ENCODE measurements at places on chromosomes 1 and 21.

DNA sequence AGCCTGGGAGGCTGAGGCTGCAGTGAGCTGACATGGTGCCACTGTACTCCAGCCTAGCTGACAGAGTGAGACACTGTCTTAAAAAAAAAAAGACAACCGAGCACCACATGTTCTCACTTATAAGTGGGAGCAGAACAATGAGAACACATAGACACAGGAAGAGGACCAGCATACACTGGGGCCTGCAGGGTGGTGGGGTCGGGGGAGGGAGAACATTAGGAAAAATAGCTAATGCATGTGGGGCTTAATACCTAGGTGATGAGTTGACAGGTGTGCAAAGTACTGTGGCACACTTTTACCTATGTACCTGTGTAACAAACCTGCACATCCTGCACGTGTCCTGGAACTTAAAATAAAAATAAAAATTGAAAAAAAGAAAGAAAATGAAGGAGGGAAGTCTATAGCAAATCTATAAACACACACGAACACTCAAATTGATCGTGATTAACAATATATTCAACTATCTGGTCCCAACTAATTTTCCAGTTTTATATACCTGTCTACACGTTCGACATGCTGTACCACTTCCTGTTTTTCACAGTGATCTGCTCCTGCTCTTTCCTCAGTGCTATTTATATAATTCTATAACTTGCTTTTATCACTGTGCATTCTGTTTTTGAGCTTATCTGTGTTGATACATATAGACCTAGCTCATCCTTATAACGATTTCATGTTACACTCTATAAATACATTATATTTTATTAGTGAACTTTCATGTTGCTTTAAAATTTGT lies 27.2 kb downstream of the AK5 start:
- no peaks in the 10 kb centered on the region for H3K4me1 ChIP-seq
- H3K27me3 ChIP-seq: no peaks in the 10 kb centered on the region
- no peaks in the 10 kb centered on the region for H3K36me3 ChIP-seq
- DNase-seq: no peak

DNA sequence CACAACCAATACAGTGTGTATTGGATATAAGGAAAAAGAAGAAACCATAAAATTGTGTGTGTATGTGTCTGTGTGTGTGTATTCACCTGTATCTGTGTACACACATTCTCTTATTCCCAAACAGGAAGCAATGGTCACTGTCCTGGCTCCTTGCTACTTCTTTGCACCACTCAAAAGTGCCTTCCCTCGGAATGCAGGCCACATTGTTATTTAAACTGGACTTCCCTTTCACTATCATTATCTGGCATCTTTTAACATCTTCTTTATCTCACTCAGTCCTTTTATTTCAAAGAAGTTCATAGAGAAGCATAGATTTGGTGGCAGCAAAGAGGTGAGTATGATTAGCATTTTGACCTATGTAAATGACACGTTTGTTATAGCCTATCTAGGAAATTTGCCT lies 803.7 kb downstream of the NCAM2 start:
- H3K27ac ChIP-seq: no peak overlapping the region
- H3K4me3 ChIP-seq: no peak overlapping the region
- no peaks in the 10 kb centered on the region for H3K4me1 ChIP-seq
- H3K36me3 ChIP-seq: no peaks in the 10 kb centered on the region

DNA sequence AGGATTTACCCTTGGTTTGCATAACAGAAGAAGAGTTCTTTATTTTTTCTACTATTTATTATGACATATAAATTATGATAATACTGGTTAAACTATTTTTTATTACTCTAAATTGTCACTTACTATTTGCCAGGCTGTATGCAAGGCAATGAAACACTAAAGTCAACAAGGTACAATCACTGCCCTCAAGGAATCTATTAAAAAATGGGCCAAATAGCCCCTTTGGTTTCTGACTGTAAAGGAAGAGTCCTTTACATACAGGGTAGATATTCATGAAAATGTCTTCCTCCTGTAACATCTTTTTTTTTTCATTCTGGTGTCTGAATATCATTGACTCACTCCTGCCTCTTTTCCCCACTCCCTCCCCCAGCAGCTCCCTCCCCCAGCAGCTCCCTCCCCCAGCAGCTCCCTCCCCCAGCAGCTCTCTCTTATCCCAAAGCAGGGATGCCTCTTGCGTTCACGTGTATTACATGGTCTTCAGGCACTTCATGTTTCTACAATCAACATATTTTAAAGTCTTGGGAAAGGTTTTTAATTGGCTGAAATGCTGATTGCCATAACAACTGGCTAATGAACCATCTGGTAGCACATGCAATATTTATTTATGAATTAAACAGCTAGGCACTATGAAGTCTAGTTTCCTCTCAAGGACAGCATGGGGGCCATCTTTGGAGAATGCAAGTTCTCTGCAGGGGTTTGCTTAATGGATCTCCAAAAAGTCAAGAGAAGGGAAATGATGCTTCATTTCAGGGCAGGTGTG lies 400.4 kb upstream of the PLXNA2 start:
- no peak overlapping the region for H3K27ac ChIP-seq
- no peaks in the 10 kb centered on the region for H3K4me1 ChIP-seq
- H3K4me3 ChIP-seq: no peak overlapping the region
- no peak for DNase-seq
- no peaks in the 10 kb centered on the region for H3K36me3 ChIP-seq

- no peak for DNase-seq
- H3K4me1 ChIP-seq: peaks cover 21% of the 10 kb centered on the region
- no peaks in the 10 kb centered on the region for H3K27me3 ChIP-seq
- H3K4me3 ChIP-seq: no peak overlapping the region
- no peak overlapping the region for H3K27ac ChIP-seq
Measured at GRCh38 chr1:234990874-234991801, 137.5 kb downstream of the TOMM20 start.

- H3K27ac ChIP-seq: no peak overlapping the region
- no peaks in the 10 kb centered on the region for H3K4me1 ChIP-seq
- DNase-seq: no peak
- no peaks in the 10 kb centered on the region for H3K36me3 ChIP-seq
- H3K4me3 ChIP-seq: no peak overlapping the region
Measured at GRCh38 chr1:157916887-157917570, 75.4 kb upstream of the CD5L start.
